Foreskin fibroblast (primary cell): ENCODE measurements at places on chromosomes 2 and 18.

DNA sequence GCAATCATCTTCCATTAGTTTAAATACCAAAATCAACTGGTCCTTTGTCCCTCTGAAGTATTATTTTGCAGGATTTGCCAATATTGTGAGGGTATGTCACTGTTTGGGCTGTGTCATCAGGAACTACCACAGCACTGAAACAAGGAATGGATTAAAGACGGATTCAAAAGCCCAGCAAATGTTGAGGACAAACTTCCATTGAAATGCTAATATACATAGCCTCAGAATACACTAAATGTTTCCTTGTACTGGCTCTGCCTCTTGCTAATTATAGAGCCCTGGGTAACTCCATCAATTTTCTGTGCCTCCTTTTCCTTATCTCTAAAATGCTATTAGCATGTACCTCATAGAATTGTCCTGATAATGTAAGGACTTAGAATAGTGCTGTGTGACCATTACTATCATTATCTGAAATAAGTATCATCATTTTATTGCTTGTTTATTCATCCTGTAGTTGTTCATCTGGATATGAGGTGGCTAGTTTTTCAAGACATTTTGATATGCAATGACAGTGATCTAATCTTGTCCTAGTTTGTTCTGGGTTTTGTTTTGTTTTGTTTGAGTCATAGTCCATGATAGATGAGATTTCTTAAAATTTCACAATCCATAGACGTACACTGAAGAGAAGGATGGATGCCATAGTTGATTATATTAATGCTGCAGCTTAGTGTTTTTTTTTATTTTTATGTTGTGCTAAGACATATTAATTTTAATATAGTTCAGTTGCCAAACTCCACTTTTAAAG lies 333.4 kb upstream of the KCNH7 start:
- DNase-seq: no peak

- DNase-seq: peak; percentile 45
Measured at GRCh38 chr2:224260372-224261020, 141.4 kb downstream of the FAM124B start.

DNA sequence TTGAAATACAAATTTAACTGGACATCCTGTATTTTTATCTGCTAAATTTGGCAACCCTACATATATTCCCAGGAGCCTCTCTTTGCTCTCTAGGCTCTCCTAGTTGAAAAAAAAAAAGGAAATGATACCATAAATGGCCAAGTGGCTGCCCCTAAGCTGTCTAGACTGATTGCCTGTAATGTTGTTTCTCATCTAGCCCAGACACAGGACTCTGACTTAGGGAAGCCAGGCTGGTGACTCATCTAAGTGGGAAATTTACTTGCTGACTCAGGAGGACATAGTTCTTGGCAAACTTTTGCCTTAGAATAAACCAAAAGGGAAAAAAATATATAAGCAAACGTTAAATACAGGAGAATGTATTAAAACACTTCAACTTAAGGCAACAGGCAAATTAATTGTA lies 14.6 kb upstream of the ITGAV start:
- peak; percentile 94 for DNase-seq

GRCh38 chr2:47109007-47109375 lies 46.1 kb downstream of the STPG4 start:
- no peak for DNase-seq

DNA sequence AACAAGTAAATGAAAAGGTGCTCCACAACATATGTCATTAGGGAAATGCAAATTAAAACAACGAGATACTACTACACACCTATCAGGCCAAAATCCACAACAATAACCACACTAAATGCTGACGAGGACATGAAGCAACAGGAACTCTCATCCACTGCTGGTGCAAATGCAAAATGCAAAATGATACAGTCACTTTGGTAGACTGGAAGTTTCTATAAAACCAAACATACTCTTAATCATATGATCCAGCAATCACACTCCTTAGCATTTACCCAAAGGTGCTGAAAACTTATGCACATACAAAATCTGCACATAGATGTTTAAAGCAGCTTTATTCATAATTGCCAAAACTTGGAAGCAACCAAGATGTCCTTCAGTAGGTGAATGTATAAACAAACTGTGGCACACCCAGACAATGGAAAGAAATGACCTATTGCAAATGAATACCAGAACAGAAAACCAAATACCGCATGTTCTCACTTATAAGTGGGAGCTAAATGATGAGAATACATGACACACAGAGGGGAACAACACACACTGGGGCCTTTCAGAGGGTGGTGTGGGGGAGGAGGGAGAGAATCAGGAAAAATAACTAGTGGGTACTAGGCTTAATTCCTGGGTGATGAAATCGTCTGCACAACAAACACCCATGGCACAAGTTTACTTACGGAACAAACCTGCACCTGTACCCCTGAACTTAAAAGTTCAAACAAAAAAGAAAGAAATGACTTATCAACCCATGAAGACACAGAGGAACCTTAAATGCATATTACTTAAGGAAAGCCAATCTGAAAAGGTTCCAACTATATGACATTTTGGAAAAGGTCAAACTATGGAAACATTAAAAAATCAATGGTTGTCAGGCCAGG lies 80.4 kb downstream of the ASXL2 start:
- no peak for DNase-seq

- DNase-seq: no peak
Measured at GRCh38 chr2:114709936-114710850, 267.8 kb downstream of the DPP10 start.

- DNase-seq: no peak
Measured at GRCh38 chr2:41445865-41446264, 602.0 kb upstream of the PKDCC start.

GRCh38 chr2:233228376-233228775 lies 23.1 kb upstream of the ATG16L1 start:
- DNase-seq: no peak

DNA sequence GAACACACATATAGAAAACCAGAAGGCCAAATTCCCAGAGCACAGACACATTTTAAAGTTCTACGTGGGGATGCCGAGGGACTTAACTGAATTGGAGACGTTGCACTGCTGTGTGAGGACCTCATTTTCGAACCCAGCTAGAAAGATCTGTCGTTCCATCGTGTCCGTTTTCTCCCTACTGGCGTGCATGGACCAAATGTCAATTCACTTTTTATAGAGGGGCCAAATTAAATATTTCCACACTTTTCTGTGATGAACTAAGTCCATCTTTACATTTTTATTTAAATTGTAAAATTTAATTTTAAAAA lies 692 bp upstream of the TSHZ1 start:
- no peak for DNase-seq

GRCh38 chr2:229714080-229714735 lies at the start of gene DNER:
DNER (minus strand) TSS chr2:229714555; CDS start chr2:229714423, 132 bp downstream.
- DNase-seq: no peak

GRCh38 chr2:19000776-19001175 lies 357.6 kb downstream of the OSR1 start:
- DNase-seq: no peak

DNA sequence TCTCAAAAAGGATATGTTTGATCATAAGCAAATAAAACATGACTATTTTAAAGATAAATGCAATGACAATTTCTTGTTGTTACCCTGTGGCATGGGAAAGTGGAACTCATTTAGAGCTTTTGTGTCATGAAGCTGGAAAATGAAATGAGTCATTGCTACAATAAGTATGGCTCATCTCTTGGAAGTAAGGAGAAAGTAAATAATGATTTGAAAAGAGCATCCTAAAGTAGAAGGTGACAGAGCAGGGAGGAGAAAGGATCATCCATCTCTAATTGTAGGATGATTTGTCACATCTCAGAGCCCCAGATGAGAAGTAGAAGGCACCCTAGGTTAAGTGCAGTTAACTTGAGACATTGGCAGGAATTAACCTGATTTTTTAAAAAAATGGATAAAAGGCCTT lies 200.5 kb downstream of the CPS1 start:
- no peak for DNase-seq

- peak; percentile 16 for DNase-seq
Measured at GRCh38 chr2:134232868-134233727, 20.8 kb upstream of the MGAT5 start.

- DNase-seq: no peak
Measured at GRCh38 chr18:23688528-23688927, 725 bp upstream of the LAMA3 start.

GRCh38 chr2:150081775-150082481 lies 405.5 kb downstream of the RND3 start:
- peak; percentile 61 for DNase-seq

DNA sequence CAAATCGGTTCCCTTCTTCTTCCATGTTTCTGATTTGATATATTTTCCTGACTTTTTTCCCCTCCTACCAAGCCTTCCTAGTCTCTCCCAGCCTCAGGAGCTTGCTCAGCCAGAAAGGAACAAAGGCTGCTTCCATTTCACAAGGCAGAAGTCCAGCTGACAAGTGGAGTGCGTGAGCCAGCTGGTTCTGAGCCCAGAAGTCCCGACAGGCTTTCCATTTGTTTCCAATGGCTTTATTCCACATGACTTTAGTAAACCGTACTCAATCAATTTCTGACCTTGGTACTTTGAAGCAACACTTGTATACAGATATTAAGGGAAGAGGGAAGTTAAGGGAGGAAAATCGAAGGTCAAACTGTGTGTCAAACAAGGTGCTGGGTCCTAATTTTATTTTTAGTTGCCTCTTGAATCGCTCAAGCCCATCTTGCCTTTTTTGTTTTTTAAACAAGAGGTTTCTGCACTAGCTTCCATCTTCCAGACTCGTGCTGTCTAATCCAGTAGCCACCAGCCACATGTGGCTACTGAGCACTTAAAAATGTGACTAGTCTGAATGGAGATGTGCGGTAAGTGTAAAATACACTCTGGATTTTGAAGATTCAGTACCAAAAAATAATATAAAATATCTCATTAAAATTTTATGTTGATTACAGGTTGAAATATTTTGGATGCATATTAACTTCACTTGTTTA lies 36.2 kb downstream of the WIPF1 start:
- DNase-seq: peak; percentile 76

- DNase-seq: peak; percentile 99
Measured at GRCh38 chr2:238684362-238685326, 163.2 kb upstream of the TWIST2 start.

- peak; percentile 9 for DNase-seq
Measured at GRCh38 chr2:186717320-186718007, 23.6 kb downstream of the FAM171B start.

DNA sequence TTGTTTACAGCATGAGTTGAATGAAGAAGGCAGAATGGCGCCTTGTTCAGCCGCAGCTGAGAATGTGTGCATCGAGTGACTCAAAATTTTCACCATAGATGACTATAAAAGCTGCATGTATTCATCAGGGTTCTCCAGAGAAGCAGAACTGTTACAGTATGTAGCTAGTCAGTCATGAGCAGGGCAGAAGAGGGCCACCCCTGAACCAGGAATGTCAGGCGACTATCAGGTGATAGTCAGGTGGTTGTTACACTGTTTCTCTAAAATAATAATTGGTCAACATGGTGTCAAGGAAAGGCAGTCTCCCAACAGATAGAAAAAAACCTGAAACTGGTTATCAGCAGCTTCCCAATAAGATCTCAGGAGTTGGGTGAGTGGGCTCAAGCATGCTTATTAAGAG lies 20.2 kb upstream of the NOSTRIN start:
- DNase-seq: no peak

DNA sequence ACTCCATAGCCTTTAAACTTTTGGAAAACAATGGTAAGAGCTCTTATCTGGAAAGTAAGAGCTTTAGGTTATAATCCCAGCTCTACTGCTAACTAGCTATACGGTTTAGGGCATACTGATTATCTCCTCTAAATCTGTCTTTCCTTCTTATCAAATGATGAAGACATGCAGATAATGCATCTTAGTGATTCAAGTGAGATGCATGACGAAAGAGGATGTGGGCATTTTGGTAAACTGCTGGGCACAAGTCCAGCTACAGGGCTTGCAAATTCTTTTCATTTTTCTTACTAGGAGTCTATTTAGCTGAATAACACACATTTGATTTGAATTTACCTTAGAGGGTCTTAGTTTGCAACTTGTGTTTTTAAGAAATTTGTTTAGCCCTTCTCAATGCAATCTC lies 1604.8 kb upstream of the ZEB2 start:
- peak; percentile 36 for DNase-seq

- DNase-seq: no peak
Measured at GRCh38 chr2:233816334-233816733, 38.0 kb downstream of the HJURP start.

- peak; percentile 24 for DNase-seq
Measured at GRCh38 chr2:30216157-30216556, 15.2 kb upstream of the LBH start.

- DNase-seq: no peak
Measured at GRCh38 chr18:75784390-75784789, 356.9 kb upstream of the SMIM21 start.

DNA sequence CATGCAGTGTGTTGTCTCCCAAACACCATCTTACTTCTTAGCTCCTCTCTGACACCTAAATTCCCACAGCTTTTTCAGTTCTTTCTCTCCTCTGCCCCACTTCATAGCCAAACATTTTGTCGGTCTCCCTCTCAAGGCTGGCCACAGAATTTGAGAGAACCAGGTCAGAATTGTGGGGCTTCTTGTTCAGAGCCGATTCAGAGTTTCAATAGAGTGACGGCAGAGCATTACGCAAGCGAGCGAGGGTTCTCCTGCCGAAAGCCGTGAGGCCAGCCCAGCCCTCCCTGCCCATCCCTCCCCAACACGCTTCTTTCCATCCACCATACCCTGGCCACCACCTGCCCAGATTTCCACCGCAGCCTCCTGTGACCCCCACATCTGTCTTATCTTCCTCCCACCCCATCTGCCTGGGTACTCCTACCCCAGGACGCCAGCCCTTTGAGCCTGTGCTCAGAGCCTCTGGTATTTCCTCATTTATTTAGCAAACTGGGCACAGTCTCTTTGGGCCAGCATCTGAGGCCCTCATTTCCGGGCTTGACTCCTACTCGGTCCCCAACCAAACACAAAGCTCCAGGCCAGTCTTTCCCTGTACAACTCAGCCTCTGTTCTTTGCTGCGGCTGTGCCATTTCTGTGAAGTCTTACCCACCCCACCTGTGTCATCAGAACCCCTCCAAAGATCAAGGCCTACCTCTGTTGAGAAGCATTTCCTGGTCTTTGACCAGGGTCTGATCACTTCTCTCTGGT lies 70.0 kb upstream of the MAP4K4 start:
- DNase-seq: no peak

DNA sequence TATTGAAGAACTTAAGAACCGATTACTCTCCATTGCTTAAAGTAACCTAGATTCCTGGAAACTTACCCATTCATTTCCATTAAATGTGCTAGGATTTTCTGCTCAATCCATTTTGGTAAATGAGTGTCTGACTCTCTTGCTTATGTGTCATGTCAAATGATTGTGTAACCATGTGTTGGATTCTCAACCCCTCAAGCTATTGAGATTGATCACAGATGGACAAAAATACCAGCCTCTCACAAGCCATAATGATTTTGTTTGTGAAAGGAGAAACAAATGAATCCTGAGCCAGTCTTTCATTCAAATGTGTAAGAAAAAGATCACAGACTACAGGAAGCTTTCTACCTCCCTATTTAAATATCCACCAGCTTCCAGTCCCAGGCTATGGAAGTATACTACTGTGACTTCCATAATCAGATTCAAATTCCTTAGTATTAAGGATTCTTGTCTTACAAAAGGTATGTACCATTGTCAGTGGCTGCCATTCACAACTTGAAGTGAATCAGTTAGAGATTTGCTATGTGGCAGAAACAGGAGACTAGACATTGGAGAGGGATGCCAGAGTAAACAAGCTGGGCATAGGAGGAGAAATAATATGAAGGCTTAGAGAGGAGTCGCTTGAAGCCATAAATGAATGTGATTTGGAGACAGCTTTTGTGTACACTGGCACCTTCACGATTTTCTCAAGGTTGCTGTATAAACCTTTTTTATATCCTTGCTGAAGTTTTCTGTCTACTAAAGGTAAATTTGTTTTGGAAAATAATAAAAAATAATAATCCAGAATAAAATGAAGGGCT lies 498.5 kb upstream of the SETBP1 start:
- peak; percentile 22 for DNase-seq
